ENCODE measurements at places on chromosomes 5 and 9. TPM values are rescaled to one million over a fixed set of nuclear protein-coding genes. Genes with fewer than 3 reads are reported as not detected.

The ARRDC3 gene
- total RNA-seq, result 97.4 TPM

DNA sequence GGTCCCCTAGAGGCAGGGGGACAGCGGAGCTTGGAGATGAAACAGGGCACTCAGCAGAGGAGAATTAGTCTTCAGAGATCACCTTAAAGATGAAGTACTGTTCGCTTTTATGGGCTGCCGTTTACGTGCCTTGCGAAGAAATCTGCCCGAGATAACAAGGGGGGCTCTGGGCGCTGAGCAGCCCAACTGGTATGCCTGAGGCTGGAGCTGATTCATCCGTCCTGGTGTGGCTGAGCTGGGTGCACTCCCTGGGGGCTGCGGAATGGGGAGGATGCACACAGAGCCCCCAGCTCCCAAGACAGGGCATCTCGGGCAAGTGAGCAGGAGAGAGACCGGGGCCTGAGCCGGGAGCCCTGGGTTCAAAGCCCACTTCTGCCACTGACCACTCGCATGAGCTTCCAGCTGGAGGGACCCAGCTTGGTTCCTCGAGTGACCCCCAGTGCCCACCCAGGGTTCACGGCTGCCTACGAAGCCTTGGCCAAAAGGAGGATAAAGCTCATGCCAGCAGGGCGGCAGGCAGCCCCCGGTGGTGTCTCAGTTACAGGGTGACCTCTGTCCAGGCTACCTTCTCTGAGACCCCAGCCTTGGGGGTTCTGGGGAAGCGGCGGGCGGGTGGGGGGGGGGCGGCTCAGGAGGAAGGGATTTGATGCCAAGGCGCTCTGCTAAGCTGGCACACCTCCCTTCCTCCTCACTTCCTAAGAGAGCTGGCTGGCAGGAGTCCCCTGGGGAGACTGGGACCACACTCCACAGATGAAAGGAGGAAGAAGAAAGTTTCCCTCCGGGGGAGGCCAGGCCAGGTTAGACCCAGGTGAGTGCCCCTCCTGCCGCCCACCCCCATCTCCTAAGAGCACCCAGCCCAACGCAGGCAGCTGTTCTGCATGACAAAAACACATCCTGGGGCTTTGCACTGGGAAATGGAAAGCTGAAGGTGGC is 5.7 kb downstream of the FIBCD1 start:
- no peak for DNase-seq

The CD14 gene
- total RNA-seq, result 42.4 TPM

GRCh38 chr5:65076251-65076869 is 307.6 kb downstream of the CWC27 start:
- DNase-seq, result no peak

DNA sequence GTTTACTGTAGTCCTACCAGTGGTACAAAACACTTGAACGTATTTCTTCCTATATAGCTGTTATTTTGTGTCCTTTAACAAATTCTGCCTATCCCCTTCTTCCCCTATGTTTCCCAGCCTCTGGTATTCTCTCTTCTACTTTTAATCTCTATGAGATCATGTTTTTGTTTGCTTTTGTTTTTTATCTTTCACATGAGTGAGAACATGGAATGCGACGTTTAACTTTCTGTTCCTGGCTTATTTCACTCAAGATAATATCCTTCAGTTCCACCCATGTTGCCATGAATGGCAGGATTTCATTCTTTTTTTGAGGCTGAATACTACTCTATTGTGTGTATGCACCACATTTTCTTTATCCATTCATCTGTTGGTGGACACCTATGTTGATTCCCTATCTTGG is 634.4 kb upstream of the WWC1 start:
- DNase-seq, result no peak

The GKAP1 gene
- total RNA-seq, result 15.9 TPM

- no peak for DNase-seq
These were observed 711.5 kb downstream of the CETN3 start for GRCh38 chr5:89698028-89698427.

DNA sequence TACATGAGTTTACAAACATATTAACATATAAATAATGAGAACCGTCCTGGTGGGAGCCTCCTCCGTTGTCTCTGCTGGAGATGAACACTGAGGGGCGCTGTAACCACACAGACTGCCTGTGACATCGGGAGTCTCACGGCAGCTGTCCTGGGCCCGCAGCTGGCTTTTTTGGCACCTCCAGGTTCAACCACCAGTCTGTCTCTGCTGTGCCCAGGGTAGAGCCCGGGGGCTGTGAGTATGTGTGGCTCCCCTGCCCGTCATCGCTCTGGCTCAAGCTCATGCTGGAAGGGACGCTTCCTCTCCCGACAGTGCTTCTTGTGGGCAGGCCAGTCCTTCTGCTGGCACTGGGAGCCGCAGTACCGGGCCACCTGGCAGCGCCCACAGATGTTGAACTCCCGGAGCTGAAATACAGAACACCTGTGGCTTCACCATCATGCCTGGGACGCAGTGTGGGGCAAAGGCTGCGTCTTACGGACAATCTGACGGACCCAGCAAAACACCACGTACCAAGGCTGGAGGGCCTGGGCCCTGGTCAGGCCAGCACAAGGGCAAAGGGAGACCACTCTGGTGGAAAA is 3.6 kb upstream of the DPH7 start:
- no peak for DNase-seq

The ASTN2 gene
- 35.8 TPM for total RNA-seq

DNA sequence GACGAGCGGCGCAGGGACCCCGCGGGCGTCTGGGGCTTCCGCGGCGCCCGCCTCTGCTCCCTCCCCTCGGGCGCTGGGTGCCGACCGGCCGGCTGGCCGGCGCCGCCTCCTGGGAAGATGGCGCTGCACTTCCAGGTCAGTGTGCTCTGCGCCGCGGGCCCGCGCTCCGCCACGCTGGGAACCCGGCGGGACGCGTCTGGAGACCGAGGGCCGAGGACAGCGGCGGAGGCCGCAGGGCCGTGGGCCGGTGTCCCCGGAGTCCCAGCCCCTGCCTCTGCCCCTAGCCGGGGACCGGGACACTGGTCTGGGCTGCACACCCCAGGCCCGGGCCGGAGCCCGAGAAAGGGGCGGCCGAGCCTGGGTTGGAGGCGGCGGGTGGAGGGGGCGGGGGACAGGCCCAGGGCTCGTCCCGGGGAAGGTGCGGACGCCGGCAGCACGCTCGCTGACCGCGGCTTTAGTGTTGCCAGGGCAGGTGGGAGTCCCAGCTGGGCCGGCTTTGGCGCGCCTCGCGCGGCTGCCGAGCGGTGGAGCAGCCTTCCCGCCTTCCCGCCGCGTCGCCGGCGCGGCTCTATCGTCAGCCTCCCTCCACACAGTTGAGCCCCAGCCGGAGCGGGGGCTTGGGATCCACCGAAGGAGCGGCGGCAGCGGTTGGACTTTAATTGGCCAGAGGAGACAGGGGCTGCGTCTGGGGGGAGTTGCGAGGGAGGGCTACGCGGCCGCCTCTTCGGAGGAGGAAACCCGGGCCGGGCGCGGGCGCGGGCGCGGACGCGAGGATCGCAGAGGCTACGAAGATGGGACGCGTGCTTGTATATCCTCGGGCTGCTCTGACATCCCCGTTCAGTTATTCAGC is at the start of gene RANBP17:
Gene RANBP17 (plus strand): TSS at position 102 of the 850 bp plus-strand sequence.
- DNase-seq, result peak; percentile 88

- no peak for DNase-seq
These were observed 195.2 kb upstream of the PTGER4 start for GRCh38 chr5:40484495-40484894.

The FGD3 gene
- total RNA-seq, result 5.8 TPM

The C9orf57 gene
- total RNA-seq, result not detected

Data from spinal cord (tissue), 10 donors.